Stimulated activated CD4-positive, alpha-beta T cell treated with anti-CD3 and anti-CD28 coated beads, Interleukin-4, amount 100 ng/mL, for 1 hour (primary cell): ENCODE measurements at places on chromosomes 13 and 19.

DNA sequence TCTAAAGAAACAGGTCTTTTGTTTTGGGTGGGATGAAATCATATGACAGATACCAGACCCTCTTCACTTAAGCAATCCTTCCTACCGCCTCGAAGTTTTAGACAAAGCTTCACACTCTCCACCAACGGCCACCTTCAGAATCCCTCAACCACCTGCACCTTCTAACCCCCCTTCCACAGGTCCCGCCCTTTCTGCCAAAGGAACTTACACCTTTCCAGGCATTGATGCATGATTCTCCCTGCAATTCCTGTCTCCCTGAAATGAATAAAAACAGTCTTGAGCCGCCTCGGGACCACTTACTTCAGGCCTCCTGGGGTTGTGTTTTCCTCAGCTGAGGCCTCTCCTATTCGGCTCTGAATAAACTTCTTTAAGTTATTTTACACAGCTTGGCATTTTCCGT, 859 bp downstream of the ZNF433 start:
- no peak for DNase-seq

DNA sequence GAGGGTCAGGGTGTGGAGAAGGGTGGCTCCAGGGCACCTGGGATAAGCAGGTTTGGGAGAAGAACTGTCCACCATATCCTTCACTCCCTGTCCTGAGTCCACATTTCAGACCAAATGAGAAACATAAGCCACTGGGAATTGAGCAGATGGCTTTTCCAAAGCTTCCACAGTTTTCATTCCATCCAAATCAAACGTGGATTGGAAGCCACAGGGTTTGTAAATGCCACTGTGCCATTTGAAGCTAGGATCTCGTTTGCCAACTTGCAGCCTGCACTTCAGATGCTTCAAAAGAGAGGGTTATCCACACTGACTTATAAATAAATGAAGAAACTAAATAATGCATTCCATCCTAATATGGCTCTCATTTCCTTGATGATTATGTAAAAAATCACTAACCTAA, 81.5 kb downstream of the UQCRFS1 start:
- DNase-seq: no peak

GRCh38 chr13:64158908-64159307, 2743.3 kb upstream of the PCDH20 start:
- DNase-seq: no peak

GRCh38 chr19:50896591-50897190, 14.5 kb downstream of the KLK4 start:
- DNase-seq: no peak

DNA sequence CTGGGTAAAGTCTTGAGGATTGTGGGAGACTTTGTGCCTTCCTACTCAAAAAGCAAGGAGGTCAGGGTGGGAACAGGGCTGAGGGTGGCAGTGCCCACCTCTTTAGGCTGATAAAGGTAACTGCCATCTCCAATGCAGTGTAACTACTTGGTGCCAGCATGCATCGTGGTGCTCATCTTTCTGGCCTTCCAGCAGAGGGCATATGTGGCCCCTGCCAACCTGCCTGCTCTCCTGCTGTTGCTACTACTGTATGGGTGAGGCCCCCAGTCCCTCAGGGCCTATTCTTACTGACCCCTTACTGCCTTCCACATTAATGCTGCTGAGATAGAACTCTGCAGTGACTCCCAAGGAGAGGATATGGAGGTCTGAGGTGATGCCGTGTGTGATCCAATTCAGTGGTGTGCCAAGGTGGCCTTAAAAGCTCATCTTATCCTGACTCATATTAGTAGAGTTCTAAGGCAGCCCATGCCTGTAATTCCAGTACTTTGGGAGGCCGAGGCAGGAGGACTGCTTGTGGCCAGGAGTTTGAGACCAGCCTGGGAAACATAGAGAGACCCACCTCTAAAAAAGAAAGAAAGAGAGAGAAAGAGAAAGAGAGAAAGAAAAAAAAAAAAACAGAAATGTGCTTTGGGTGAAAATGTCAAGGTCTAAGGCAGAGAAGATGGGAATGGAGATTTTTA, 9.7 kb upstream of the ARHGAP45 start:
- DNase-seq: peak; percentile 44

- DNase-seq: peak; percentile 44
Observed at GRCh38 chr19:48683349-48683748, 10.5 kb upstream of the NTN5 start.

DNA sequence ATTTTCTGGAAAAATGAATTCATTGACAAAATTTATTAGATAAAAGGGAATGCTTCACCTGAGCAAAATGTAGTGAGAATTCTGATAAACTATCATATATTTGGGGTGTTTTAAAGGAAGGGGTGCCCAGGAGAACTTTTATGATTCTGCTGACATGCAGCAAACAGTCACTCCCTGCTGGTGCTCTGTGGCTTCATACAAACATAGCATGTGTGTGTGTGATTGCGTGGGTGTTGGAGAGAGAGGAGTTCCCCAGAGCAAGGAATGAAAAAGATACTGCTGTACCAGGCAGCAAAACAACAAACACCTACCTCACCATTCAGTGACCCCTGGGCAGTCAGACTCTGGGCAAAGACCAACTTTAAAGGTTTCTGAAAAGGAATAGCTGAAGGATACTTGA, 546.7 kb downstream of the RFC3 start:
- no peak for DNase-seq

GRCh38 chr13:100751826-100752225, 77.2 kb upstream of the TMTC4 start:
- no peak for DNase-seq

GRCh38 chr13:57787058-57787791, 155.7 kb downstream of the PCDH17 start:
- DNase-seq: no peak

- no peak for DNase-seq
Observed at GRCh38 chr13:25570185-25570584, 198.4 kb downstream of the ATP8A2 start.

GRCh38 chr19:50702871-50703829, 16.5 kb downstream of the SHANK1 start:
- no peak for DNase-seq

DNA sequence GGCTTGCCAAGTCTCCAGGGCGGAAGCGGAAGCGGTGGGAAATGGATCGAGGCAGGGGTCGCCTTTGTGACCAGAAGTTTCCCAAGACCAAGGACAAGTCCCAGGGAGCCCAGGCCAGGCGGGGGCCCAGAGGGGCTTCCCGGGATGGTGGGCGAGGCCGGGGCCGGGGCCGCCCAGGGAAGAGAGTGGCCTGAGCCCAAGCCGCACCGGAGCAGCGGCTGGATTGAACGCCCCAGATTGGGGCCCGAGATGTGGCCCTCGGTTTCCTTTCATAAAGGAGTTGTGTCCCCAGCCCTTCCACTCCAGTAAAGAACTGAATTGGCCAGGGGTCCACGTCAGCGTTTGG, 548 bp upstream of the P2RY11 start:
- DNase-seq: no peak

DNA sequence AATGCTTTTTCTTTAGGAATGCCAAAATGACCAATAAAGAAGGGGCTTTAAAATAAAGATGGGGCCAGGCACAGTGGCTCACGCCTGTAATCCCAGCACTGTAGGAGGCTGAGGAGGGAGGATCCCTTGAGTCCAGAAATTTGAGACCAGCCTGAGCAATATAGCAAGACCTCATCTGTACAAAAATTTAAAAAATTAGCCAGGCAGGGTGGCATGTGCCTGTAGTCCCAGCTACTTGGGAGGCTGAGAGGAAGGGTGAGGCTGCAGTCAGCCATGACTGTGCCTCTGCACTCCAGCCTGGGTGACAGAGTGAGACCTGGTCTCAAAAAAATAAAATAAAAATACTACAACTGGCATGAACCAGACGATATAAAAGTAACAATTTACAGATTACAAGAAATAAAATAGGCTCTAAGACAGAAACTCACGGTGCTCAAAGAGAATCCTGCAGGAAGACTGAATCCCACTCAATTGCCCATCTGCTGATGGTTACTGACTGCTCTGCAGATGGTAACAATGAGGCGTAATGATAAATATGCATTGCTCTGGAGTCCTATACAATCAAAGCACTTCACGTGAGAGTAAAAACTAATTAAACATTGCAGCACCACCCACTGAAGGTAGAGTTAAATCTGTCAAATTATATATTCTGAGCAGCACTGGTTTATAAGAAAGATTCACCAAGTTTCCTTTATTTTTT, 93.2 kb downstream of the LHFPL6 start:
- no peak for DNase-seq

GRCh38 chr19:38665950-38666662, 18.7 kb downstream of the ACTN4 start:
- no peak for DNase-seq

DNA sequence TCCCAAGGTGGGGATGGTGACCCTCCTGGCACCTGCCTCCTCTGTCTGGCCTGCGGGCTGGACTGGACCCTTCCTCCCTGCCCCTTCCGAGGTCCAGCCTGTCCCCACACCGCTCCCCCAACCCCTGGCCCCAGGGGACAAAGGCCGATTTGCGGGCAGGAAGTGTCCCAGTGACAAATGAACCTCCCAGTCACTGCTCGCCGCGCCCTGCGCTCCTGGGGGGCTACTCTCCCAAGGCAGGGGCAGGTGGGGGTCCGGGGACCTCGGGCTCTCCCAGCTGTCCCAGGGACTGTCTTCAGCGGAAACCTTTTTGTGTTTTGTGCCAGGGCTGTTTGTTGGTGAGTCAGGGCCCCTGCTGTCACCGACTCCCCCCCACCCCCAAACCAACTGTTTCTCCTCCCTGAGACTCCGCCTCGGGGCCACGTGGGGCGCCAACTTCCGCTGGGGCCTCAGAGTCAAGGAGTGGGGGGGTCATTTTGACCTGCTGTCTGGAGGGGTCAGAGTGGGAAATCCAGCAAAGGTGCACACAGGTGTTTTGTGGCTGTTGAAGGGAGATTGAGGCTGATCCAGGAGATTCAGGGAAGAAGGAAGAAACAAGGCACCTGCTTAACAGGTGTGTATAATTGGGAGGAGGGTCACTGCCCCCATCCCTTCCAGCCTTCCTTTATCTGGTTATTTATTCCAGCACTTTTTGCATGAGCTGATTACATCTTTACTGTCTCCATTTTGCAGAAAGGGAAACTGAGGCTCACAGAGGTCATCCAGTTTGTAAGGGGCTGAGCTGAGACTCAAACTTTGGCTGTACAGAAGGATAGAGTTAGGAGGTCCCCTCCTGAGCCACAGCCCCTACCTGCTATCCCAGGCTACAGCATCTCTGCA, 831 bp downstream of the PGPEP1 start:
- peak; percentile 66 for DNase-seq

DNA sequence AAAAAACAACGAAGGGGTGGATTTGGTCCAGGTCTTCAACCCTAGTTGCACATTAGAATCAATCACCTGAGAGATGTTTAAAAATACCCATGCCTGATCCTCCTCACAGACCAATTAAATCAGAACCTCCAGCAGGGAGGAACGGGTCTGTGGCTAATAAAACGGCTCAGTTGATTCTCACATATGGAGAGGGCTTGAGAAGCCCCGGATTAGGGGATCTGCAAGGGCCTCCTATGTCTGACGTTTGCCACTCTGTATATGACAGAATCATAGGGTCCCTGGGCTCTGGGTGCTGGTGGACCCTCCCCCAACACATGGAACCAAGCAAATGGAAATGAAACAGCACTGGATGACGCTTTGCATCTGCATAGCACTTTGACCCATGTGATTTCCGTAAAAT, 36.7 kb upstream of the C13orf42 start:
- no peak for DNase-seq

DNA sequence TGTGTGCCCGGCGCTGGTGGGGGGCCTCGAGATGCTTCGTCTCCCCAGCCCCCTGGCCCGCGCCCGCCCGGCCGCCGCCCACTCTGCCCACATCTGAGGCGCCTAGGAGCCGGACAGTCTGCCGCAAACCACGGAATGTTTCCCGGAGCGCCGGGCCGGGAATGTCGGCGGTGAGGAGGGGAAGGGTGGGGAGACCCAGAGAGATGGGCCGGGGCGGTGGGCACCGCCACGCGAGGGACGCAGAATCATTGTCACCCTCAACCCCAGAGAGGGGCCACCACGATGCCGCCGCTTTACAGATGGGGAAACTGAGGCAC, 46.1 kb upstream of the NFIC start:
- DNase-seq: no peak

GRCh38 chr13:73464758-73465616, 406.2 kb downstream of the KLF5 start:
- no peak for DNase-seq

DNA sequence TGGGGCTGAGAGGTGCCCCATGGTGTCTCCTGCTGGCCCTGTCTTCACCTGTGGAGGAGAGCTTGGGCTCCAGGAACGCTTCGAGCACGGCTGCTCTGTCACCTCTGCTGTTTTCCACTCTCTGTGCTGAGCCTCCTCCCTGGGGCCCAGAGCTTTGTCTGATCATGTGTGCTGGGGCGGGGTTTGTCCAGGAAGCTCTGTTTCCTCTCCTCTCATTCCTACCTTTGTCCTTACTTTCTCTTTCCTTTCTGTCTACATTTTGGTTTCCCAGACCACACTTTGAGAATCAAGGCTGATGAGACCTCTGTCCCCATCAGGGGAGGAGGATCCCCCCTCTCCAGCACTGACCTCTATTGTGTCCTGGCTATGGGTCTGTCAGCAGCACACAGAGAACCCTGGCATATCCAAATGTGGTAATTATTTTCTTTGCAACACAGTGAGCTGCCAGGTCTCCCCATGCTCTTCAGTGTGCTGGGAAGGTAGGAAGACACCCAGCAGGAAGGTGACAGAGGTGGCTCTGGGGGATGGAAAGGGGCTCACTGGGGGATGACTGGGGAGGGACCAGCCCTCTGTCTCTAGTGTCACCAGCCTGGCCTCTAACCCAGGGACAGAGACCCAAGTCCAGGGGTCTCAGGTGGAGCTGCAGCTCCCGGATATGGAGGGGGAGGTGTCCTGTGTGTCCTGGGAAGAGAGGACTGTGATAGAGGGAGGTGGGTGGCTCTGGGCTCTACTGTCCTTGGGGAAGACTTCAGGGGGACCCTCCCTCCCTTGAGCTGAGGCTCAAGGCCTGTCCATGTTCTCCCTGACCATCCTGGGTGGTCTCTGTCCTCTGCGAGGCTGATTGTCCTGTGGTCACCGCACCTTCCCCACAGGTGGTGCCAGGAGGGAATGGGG, at the start of gene CEACAM1:
CEACAM1 (minus strand) TSS at position 128 of the 894 bp plus-strand sequence; CDS start at position 21, 107 bp downstream.
- peak; percentile 33 for DNase-seq

GRCh38 chr13:30169442-30169841, 137.9 kb downstream of the KATNAL1 start:
- no peak for DNase-seq

DNA sequence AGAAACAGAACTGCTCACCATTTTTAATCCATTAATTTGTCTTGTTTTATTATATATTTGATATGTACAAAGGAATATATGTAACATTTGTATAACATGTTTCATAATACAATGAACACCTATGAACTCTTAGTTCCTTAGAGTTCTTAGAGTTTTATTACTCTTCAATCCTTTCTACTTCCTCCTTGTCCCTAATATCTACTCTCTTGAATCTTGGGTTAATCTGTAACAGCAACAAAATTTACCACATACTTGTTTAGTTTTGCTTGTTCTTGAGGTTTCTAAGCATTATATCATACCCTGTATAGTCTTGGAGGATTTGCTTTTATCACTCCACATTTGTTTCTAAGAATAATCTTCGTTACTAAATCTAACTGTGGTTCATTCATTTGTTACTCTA, 151.4 kb downstream of the PDS5B start:
- no peak for DNase-seq

DNA sequence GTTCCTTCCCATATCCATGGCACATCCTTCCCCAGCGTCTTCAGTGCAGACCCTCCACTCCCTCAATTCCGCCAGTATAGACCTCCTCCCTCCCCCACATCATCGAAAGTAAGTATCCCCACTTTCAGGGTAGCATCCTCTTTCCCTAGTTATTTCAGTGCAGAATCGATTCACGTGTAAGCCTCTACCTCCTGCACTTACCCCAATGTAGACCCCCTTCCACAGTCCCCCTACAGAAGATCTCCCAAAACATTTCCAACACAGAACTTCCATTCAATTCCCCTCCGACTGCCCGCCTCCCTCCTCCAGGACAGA, 664 bp downstream of the IRF3 start:
- DNase-seq: no peak
